Globus pallidus (tissue), 1 donor: ENCODE measurements at places on chromosomes 11 and 22.

GRCh38 chr11:74322667-74323066 lies 11.2 kb upstream of the P4HA3 start:
- no peak for DNase-seq

- DNase-seq = no peak
Observed at GRCh38 chr22:35605851-35606481, 11.2 kb downstream of the MB start.

GRCh38 chr11:110430267-110431050 lies 711 bp downstream of the FDX1 start:
- peak; percentile 34 for DNase-seq

DNA sequence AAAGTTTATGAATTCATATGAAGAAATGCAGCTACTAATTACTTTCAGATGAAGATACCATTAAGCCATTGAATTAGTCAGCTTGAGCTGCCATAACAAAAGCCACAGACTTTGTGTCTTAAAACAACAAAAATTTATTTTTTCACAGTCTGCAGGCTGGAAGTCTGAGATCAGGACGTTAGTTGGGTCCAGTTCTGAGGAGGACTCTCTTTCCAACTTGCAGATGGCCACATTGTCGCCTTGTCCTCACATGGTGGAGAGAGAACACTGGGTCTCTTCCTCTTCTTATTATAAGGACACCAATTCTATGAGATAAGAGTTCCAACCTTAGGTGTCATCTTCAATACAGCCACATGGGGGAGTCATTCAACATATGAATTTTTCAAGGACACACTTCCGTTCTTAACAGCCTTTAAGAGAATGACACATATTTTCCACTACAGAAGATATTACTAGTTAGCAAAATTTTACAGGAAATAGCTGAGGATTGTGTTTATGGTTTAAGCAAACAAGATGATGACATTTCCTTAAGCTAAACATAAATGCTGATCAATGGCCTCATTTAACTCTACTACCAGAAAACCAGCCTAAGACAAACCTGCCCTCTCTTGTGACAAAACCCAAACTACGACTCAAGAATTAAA lies 56.0 kb downstream of the DCUN1D5 start:
- peak; percentile 49 for DNase-seq

- DNase-seq = no peak
Observed at GRCh38 chr11:14073849-14074476, 111.4 kb downstream of the SPON1 start.

GRCh38 chr11:111370902-111371578 lies 8.0 kb downstream of the POU2AF1 start:
- no peak for DNase-seq

GRCh38 chr22:36365020-36365411 lies 22.8 kb downstream of the MYH9 start:
- no peak for DNase-seq

GRCh38 chr11:73239571-73240189 lies 21.6 kb downstream of the P2RY2 start:
- DNase-seq = no peak

DNA sequence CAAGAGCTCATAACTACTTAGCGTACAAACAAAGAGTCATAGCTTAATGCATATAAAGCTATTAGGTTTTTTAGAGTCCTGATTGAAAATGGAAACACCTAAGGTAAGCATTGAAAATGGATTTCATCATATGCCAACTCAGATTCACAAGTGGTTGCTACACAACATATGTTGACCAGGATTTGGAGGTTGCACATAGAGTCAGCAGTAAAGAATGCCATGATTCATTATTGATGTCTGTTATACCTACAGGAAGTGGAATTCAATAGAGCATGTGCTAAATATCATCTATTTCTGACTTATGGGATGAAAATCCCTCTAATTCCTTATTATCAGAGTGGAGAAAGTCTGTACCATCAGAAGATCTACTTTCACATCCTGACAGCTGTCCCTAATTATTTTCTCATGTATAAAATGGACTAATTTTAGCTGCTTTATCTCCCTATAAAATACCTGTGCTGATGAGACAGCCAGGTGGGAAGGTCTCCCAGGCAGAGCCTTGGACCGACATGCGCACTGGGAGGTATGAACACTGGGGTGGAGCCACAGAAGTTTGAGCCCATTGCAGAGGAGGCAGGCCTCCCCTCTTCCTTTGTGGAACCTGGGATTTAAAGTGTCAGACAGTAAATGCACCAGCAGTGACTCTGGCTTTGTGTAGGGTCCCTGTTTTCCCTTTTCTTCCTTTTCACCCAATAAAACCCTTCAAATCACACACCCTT lies 204.2 kb downstream of the AASDHPPT start:
- DNase-seq = no peak

DNA sequence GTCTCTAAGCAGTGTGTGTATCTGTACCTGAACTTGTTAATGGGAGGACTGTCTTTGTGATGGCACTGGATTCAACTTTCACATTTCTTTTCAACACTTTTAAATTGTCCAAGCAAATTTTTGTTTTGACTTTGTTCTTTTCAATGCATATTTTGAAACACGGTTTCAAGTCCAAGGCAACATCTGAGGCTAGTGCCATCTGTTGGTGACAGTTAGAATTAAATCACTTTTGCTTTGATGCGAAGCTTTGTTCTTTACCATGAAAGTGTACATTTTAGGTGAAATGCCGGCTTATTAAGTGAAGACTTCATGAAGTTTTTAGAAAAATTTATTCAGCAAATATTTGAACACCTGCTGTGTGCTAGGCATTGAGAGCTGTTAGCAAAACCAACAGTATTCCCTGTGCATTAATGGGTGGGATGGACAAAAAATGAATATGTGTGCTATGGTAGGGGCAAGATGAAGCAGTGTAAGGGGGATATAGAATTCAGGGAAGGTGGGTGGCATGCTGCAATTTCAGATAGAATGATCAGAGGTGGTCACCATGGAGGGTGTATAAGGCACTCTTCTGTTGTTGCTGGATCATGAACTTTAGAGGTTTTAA lies 70.2 kb downstream of the DDX10 start:
- DNase-seq = no peak

- DNase-seq = no peak
Observed at GRCh38 chr11:67611165-67611564, 4.4 kb downstream of the NDUFV1 start.

- no peak for DNase-seq
Observed at GRCh38 chr11:76903325-76903724, 42.6 kb downstream of the ACER3 start.

GRCh38 chr11:104124979-104125378 lies 39.0 kb downstream of the PDGFD start:
- DNase-seq = no peak

DNA sequence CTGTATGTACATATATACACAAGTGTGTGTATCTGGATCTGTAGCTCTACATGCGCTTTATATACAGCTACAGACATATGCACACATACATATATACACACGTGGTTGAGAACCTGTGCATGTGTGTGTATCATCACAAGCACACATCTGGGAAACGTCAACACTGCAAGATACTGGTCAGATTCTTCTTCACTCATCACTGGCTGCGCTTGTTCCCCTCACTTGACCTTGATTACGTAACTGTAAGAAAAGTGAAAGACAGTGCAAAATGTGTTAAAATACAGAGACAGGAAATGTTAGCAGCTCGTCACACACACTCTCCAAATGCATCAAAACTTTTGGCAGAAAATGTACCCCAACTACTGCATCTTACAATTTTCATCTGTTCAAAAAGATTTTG lies 51.9 kb upstream of the MN1 start:
- no peak for DNase-seq

- DNase-seq = no peak
Observed at GRCh38 chr22:37172266-37173245, 15.5 kb downstream of the C1QTNF6 start.

DNA sequence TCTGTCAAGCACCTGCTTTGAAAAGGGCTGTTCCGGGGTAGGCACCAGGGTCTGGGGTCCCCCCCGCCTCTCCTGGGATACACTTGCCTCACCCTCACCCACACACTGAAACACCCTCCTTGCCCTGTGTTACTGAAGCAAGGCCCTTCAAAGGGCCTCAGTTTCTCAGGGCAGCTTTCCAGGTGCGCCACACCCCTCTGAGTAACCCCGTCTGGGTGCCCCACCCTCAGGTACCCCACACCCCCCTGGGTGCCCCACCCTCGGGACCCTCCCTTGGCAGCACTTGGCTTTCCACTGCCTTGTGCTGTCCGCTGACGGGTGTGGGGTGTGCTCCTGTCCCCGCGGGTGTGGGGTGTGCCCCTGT lies 413.6 kb downstream of the TBC1D22A start:
- DNase-seq = no peak

GRCh38 chr11:67645521-67646461 lies 4.7 kb downstream of the ACY3 start:
- DNase-seq = no peak

- DNase-seq = no peak
Observed at GRCh38 chr11:128891913-128892398, 800 bp downstream of the KCNJ5 start.

- DNase-seq = no peak
Observed at GRCh38 chr11:118948000-118948399, 8.1 kb upstream of the UPK2 start.

DNA sequence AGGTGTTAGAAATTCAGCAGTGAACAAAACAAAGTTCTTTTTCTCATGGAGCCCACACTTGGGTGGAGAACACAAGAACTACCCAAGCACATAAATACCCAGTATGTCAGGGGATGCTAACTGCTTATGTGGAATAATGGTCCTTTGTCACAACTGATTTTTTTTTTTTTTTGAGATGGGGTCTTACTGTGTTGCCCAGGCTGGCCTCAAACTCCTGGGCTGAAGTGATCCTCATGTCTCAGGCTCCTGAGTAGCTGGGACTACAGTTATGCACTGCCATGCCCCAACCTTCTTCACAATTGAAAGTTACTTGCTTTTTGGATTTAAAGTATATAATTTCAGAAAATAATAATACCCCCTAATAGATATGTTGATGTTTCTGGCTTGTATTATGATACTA lies 122.6 kb upstream of the RASSF10 start:
- no peak for DNase-seq

GRCh38 chr11:35014346-35014745 lies 97.9 kb downstream of the PDHX start:
- DNase-seq = no peak
